ENCODE measurements at places on chromosomes 7 and 10.

GRCh38 chr10:48399551-48399950 is 93.1 kb downstream of the MAPK8 start:
- no peak for DNase-seq

GRCh38 chr7:84145892-84146291 is 48.7 kb downstream of the SEMA3A start:
- no peak for DNase-seq

DNA sequence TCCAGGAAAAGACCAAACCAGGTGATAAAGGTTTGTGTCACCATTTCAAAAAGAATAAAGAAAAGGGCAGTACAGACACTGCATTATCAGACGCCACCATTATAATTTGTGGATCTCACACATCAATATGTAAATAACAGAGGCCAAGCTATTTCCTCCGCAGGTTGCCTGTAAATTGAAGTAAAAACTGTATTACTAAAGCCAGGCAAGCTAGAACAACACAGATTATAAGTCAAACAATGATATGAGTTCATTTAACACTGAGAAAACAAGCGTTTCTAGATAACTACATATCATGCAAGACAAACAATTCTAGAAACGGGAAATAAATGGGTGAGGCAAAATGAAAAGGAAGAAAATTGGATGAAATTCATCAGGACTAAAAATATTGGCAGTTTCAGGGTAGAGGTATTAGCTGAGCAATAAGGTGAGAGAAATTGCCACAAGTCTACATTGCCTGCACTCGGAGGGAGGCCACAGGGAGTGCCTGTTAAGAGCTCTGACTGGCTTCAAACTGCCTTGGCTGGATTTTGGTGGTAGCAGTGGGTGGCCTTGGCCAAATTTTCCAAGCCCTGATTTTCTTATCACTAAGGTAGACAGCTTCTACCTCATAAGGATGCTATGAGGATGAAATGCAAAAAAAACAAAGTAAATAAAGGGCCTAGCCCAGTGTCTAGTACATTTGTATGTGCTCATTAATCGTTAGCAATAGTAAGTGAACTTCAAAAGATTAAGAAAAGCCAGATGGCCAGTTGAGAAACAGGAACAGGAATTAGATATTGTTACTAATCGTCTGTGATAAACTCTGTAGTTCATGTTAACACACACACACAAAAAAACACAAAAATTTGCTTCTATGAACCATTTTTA is 240.0 kb upstream of the NFE2L3 start:
- no peak for DNase-seq

GRCh38 chr7:50629238-50629901 is 64.2 kb upstream of the DDC start:
- DNase-seq = no peak

All from CD4-positive, alpha-beta T cell treated with Interleukin-12 subunit alpha and Interleukin-12 subunit beta, for 1 hour (primary cell).